HT1080 (cell line): ENCODE measurements at places on chromosomes 7 and 10.

GRCh38 chr10:6198171-6198570 is 4.6 kb upstream of the PFKFB3 start:
- DNase-seq = no peak

DNA sequence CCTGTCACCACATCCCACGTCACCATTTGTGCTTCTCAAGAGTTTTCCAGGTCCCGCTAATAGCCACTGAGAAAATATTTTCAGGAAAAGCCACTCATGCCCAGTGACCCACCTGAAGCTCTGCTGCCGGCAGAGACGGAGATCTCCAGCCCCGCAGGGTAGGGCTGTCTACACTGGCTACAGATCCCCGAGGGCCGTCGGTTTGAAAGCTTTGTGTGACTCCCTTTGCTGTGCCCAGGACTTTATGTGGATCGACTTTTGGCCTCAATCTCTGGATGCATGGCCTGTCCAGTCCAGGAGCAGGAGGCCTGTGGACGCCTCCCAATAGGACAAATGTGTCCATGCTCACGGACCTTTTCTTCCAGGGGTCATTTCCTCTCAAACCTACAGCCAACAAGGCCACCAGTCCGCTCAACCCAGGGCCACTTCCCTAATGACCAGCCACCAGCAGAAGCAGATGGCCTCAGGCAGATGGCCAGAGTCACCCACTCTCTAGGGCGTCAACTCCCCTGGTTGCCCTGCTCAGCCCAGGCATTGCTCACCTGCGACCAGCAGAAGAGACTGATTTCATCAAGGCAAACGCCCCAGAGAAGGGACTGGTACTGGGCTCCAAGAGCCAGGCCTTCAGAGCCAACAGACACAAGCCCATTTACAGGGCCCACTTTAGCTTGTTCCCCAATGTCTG is 76.4 kb downstream of the OAT start:
- no peak for DNase-seq

GRCh38 chr10:6528198-6528950 is 51.7 kb downstream of the PRKCQ start:
- no peak for DNase-seq

DNA sequence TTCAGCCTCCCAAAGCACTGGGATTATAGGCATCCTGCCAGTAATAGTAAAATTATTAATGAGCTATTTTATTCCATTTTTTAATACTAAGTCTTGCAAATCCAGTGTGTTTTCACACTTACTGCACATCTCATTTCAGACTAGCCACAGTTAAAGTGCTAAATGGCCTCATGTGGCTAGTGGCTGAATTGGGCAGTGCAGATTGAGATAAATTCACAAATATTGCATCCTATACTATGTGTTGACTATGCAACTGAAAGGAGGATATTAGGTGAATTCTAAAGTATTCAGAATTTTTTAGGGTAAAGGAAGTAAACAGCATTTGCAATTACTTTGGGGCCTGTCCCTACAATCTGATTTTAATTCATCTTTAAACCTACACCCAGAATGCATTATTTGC is 10.2 kb downstream of the APBB1IP start:
- DNase-seq = no peak

GRCh38 chr7:94003446-94004023 is 620 bp downstream of the BET1 start:
- no peak for DNase-seq

DNA sequence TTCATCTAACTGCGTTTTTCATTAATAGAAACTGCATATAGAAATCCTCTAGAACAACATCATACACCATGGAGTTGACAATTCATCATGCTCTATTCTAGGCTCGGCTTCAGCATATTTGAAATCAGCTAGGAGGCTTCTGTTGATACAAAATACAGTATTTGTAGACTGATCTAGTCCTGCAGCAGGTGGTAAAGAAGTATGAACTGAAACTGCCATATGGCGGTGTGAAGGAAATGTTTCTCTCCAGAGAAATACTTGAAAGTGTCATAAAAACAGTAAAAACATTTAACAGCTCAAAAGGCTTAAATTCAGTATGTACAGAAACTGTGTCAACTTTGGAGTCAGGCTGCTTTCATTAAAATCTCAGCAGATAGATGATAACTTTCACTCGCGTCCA is 32.0 kb upstream of the MYO3A start:
- DNase-seq = no peak

GRCh38 chr7:141585592-141586510 is 34.6 kb downstream of the AGK start:
- DNase-seq = peak; percentile 95

GRCh38 chr10:97831259-97831658 is 18.4 kb upstream of the GOLGA7B start:
- no peak for DNase-seq

DNA sequence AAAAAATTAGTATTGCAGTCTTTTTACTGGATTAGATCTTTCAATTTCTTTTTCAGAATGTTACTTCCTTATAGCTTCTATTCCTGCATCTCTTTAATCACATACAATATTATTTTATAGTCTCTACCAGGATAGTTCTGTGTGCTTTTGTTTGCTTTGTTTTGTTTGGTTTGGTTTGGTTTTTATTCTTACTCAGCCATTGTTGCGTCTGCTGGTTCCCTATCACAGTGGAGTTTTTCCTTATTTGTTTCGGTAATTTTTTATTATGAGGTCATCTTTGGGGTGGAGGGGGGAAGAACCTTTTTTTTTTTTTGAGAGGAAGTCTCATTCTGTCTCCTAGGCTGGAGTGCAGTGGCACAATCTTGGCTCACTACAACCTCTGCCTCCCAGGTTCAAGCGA is 9.0 kb upstream of the BAIAP2L1 start:
- DNase-seq = no peak

DNA sequence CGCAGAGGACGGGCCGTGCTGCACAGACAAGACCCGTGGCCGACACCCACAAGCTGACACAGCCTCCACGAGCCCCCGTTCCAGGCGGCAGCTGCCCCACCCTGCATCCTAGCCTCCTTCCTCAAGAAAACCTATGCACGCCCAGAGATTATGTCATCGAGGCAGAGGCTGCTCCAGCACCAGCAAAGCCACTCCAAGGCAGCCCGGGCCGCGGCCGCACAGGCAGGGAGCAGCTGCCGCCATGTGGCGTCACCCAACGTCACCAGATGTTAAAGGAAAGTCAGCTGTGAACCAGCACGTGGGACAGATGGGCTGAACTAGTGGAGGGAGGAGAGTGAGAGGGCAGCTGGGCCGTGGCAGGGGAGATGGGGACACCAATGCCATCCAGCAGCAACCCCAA is 59.8 kb downstream of the STK32C start:
- DNase-seq = no peak
